ENCODE measurements at places on chromosomes 1 and 21.

DNA sequence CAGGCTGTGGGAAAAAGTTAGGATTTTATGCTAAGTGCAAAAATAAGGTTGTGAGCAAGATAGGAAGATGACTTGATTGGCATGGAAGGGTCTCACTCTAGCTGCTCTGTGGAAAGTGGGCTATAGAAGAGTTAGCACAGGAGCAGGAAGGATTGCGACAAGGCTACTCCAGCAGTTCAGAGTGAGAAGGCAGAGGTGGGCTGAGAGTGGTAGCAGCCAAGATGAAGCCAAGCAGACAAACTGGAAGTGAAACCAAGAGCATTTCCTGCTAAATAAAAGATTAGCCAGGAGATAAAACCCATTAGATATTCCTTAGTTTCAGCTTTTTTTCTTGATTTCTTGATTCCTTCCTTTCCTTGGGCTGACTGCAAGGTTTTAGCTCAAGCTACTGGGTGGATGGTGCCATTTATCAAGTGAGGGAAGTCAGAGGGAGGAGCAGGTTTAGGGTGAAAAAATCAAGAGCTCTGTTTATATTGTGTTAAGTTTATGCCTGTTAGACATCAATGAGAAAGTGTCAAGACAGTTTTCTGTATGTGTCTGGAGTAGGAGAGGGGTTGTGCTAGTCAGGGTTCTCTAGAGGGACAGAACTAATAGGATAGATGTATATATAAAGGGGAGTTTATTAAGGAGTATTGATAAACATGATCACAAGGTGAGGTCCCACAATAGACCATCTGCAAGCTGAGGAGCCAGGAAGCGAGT lies 33.1 kb upstream of the ZNF644 start:
- DNase-seq, result no peak

- DNase-seq, result no peak
Measured at GRCh38 chr1:101081496-101082488, 56.2 kb upstream of the DPH5 start.

- DNase-seq, result peak; percentile 48
Measured at GRCh38 chr21:37368541-37369279, 2.1 kb downstream of the DYRK1A start.

DNA sequence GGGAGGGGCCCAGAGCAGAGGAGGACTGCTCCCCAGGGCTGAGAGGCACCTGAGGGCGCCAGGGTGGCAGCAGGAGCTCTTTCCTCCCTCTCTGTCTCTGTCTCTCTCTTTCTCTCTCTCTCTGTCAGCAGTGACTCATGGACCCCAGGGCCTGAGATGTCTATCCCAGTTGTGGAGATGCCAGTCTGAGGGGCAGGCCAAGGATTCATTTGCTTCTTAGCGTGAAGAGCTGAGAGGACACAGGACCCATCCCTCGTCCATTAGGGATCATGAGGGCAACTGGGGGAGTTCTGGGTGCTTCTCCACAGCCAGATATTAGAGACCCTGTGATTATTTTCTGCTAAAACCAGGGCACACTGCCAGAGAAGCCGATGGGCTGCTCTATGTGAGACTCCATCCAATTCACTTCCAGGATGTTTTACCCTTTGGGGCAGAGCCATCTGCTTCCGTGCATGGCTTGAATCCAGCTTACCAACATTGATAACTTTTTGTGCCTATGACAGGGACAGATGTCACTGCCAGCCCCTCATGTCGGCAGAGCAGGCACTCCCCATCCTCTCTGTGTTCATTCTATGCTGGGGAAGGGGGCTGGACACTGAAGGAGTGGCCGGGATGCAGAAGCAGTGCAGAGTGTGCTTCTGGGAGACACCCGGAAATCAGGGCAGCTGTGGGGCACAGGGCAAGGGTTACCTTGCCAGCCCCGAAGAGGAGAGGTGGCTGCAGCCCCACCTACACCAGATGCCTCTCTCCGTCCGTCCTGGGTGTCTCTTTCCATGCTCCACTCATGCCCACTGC lies 4.1 kb upstream of the PCBP3 start:
- DNase-seq, result no peak

DNA sequence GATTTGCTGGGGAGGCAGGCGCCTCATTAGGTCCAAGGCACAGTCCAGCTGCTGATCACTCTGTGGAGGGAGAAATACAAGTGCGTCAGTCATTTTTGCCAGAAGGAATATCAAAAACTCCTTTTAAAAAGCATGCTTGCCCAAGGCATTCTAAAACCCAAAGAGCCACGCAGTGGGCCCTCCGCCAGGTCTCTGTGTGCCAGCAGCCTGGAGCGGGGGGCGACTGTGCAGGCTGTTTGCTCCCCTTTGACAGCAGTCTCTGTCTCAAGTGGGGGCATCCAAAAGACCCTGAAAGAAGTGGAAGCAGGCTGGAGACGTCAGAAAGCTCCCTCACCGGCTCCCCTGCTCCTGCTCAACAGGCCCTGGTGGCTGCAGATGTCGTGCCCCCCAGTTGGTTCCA lies 65.6 kb downstream of the CAPZB start:
- no peak for DNase-seq

GRCh38 chr1:112956544-112957132 lies 642 bp upstream of the SLC16A1 start:
- DNase-seq, result no peak

GRCh38 chr1:202293569-202293968 lies 48.2 kb downstream of the UBE2T start:
- DNase-seq, result no peak

DNA sequence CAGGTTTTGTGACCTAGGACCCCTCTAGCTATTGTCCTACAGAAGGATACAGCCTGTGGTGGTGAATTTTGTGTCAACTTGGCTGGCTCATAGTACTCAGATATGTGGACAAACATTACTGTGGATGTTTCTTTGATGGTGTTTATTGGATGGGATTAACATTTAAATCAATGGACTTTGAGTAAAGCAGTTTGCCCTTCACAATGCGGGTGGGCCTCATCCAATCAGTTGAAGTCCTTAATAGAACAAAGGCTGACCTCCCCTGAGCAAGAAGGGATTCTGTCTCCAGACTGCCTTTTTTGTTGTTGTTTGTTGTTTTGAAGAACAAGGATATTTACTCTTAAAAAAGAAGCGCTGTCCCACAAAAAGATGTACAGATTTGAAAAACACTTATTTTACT lies 210.0 kb upstream of the GREM2 start:
- no peak for DNase-seq

DNA sequence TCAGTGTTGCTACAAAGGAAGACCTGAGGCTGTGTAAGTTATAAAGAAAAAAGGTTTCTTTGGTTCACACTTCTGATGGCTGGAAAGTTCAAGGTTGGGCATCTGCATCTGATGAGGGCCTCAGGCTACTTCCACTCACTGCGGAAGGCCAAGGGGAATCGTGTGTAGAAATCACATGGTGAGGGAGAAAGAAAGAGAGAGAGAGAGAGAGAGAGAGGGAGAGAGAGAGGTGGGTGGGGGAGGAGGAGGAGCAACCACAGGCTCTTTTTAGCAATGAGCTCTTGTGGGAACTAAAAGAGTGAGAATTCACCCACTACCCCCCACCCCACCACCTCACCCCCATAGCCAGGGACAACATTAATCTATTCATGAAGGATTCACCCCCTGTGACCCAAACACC lies 59.9 kb downstream of the CLSTN1 start:
- DNase-seq, result no peak

DNA sequence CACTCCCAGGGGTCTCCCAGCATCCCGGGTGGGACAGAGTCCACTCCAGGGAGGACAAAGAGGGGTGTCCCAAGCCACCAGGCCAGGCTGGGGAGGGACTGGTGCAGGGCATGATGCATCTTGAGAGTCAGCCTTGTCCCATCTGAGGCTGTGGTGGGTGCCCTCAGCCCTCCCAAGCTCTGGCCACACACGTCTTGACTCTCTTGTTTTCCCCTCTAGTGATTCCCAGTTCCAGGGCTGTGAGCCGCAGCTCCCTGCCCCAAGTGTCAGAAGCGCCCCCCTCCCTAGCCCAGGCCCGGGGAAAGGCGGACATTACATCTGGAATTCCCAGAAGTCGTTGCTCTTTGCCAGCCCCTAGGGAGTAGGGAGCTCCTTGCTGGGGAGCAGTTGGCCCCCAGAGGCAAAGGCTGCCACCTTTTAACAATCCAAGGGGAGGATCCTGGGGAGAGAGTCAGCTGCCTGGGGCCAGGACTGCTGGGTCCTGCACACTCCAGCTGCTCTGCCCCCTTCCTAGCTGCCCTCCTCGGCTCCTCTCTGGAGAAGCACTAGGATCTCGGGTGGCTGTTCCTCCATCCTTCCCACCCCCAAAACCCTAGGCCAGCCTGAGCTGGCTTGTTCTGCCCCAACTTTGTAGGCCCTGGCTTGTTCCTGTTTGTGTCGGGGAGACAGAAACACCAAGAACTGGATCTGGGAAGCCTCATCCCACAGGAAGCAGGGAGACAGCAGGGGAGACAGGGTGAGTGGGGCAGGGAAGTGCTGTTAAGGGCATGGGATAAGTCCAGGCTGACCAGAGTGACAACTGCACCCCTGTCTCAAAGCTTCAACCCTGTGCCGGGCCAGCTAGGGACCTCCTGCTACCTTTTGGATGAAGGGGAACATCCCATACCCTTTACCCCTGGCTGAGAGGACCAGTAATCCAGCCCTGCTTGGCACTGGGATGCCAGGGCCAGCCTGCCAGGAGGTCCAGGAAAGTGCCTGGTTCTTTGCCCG lies 3.2 kb upstream of the PTPN7 start:
- no peak for DNase-seq

- peak; percentile 54 for DNase-seq
Measured at GRCh38 chr1:76330991-76331603, 256.6 kb downstream of the ST6GALNAC3 start.

DNA sequence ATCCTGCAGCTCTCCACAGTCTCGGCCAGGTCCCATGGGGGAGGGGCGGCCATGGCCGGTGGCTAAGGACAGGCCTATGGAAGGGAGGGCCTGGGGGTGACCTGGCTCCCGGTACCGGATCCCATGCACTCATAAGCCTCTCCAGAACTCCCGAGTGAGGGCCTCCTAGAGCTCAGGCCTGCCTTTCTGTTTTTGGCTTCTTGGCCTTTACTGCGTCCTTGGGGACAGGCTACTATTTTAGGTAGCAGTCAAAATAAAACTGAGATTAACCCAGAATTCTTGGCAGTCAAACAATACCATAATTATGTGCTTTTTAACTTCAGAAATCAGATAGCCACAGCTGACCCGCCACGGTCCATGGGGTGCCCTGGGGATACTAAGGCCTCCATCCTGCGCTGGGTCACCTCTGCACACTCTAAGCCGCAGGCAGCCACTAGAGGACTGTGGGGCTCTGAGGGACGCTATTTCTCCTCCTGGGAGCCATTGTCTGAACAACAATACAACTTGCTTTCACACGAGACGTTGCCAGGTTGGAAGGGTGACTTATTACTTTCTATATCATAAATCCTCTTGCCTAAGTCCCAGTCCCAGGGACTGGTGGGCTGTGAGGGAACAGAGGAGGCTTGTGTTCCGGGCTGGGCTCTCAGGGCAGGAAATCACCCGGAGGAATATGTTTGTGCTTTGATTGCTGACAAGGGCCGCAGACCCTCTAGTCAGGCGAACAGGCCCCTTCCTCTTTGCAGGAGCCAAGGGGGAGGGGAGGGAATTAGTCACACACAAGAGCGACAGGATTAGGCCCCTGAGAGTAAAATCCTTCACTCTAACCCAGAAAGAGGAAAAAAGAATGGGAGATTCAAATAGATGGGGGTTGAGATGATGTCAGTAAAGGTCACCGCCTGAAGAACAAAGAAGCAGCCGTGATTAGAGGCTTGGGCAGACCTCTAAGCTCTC lies 40.7 kb upstream of the BCAR3 start:
- no peak for DNase-seq

GRCh38 chr1:234584420-234584805 lies 25.6 kb downstream of the IRF2BP2 start:
- no peak for DNase-seq

DNA sequence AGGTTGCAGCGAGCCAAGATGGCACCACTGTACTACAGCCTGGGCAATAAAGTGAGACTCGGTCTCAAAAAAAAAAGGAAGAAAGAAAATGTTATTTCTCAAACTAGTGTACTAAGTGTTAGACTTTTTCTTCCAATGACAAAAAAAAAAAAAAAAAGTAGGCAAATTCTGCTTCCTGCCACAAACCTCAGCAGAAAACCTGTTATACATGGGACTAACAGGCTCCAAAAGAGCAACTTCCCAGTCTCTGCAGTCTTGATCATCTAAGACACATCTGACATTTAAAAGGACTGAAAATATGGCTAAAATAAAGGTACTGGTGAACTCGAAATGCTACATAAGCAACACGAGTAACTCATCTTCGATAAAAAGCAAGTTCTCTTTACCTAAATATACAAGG lies 59.6 kb downstream of the HSF2BP start:
- no peak for DNase-seq

GRCh38 chr1:232600424-232601258 lies 29.3 kb downstream of the SIPA1L2 start:
- no peak for DNase-seq

DNA sequence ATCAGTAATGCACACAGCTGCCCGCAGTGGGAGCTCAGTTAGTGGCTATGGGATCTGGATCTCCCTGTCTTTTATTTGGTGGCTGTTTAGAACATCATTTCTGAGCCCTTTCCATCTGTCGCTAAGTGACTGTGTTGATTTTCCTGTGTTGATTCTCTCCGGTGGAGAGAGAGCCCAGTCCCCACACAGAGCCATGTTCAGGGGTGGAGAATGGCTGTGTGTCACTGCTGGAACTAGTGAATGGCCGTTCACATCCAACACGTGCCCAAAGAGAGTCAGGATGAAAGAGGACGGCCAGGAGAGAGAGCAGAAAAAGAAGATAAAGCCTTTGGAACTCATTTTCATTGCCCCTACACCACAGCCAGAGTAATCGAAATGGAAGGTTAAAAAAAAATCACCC lies 76.2 kb downstream of the FBXO2 start:
- DNase-seq, result no peak

DNA sequence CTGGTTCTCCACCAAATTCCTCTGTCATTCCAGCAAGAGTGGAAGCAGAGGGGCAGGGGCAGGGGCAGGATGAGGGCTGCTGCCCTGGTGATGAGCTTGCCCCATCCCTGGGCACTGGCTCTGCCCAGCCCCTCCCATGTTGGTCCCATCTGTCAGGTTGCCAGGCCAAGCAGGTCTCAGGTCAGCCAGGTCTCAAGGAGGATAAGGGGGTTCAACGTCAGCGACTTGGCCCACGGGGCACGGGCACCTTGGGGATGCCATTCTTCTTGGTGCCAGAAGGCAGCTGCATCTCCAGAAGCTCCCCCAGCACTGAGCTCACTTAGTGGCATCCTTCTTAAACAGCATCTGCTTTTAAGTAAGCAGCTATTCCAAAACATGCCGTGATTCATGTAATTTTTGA lies 133.1 kb downstream of the AJAP1 start:
- DNase-seq, result no peak

DNA sequence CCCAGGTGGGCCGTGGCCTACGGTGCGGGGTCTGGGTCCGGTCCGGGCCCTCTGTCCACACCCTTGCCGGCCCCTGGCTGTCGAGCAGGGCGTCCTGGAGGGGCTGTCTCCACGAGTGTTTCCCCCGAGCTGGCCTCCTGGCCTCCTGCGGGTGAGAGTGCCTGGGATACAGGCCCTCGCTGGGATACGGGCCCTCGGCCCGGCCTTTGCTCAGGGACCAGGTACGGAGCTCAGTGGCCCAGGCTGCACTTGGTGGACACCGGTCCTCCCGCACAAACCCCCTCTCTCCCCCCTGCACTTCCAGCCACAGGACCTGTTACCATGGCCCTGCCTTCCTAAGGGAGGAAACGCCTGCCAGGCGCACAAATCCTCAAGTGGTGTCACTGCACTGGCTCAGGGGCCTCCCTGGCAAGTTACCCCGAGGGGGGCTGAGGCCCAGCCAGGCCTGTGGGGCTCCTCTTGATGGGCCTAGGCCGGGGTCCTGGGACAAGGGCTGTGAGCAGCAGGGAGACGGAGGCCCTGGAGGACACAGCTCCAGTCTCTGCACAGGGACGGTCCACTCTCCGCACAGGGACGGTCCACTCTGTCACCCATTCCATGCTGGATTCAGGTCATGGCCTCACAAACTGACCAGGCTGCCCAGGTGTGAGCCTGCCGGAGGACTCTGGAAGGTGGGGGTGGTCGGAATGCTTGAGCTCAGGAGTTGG lies 18.2 kb upstream of the RNF223 start:
- DNase-seq, result no peak
